ENCODE measurements at places on chromosomes 5 and 9.

DNA sequence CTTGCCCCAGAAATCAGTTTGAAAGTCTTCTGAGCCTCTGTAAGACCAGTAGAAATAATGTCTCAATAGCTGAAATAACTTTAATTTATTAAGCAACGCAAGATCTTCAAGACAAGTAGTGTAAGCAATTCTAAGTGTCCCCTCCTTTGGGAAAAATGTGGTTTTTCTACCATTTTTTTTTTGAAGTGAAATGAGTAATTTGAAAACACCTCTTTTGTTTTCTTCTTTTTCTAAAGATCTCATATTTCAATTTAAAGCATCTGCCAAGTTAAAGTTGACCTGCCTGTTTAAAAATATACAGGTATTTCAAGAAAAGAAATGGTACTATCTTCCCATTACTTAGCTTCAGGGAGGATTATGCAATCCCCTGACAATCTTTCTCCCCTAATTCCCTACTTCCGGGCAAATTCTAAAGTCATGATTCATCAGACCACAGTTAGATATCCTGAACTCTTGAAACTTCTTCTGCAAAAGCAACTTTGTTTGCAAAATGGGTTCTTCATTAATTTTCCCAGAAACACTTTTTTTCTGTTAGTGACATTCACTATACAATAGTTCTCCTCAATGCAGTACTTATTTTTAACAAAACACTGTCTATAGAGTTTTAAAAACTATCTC is 7.8 kb upstream of the ANXA1 start:
- peaks cover 47% of the 10 kb centered on the region for H3K4me1 ChIP-seq
- H3K27ac ChIP-seq: peak overlapping the region; percentile 70
- no peaks in the 10 kb centered on the region for H3K27me3 ChIP-seq
- no peaks in the 10 kb centered on the region for H3K36me3 ChIP-seq

DNA sequence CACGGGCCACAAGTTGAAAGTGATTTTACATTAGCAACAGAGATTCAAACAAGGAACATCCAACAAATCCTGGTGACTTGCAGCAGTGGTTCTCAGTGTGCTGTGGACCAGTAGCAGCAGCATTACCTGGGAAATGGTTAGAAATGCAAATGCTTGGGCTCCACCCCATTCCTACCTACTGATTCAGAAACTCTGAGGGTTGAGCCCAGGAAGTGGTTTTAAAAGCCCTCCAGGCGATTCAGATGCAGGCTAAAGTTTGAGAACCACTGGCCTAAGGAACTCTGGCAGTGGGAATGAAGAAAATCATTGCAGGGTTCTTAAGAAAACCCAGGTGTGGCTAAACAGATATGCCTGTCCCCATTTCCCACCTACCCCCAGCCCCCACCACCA is 398.8 kb downstream of the ENC1 start:
- H3K27me3 ChIP-seq: no peaks in the 10 kb centered on the region
- no peak overlapping the region for H3K4me3 ChIP-seq
- DNase-seq: no peak
- no peaks in the 10 kb centered on the region for H3K36me3 ChIP-seq
- no peak overlapping the region for H3K27ac ChIP-seq

- no peak for DNase-seq
- H3K27me3 ChIP-seq: no peaks in the 10 kb centered on the region
- no peaks in the 10 kb centered on the region for H3K36me3 ChIP-seq
- H3K4me1 ChIP-seq: no peaks in the 10 kb centered on the region
These were observed 32.5 kb downstream of the JAKMIP2 start for GRCh38 chr5:147750065-147750464.

- no peak overlapping the region for H3K27ac ChIP-seq
- H3K4me1 ChIP-seq: no peaks in the 10 kb centered on the region
- DNase-seq: no peak
- H3K27me3 ChIP-seq: no peaks in the 10 kb centered on the region
- H3K36me3 ChIP-seq: no peaks in the 10 kb centered on the region
These were observed 12.4 kb downstream of the DNAJB5 start for GRCh38 chr9:35001803-35002502.

- no peak overlapping the region for H3K4me3 ChIP-seq
- no peaks in the 10 kb centered on the region for H3K27me3 ChIP-seq
- peak; percentile 27 for DNase-seq
These were observed 818.2 kb downstream of the TLR4 start for GRCh38 chr9:118522093-118523028.

GRCh38 chr9:21556581-21557427 is 74.7 kb upstream of the IFNE start:
- no peak overlapping the region for H3K4me3 ChIP-seq
- no peaks in the 10 kb centered on the region for H3K36me3 ChIP-seq
- H3K27ac ChIP-seq: no peak overlapping the region
- DNase-seq: no peak

- no peaks in the 10 kb centered on the region for H3K4me1 ChIP-seq
These were observed 136.3 kb upstream of the BASP1 start for GRCh38 chr5:17081142-17081541.

- no peak overlapping the region for H3K4me3 ChIP-seq
- H3K27ac ChIP-seq: no peak overlapping the region
- no peaks in the 10 kb centered on the region for H3K27me3 ChIP-seq
- H3K36me3 ChIP-seq: no peaks in the 10 kb centered on the region
These were observed 132.0 kb upstream of the GRIA1 start for GRCh38 chr5:153358315-153358976.

DNA sequence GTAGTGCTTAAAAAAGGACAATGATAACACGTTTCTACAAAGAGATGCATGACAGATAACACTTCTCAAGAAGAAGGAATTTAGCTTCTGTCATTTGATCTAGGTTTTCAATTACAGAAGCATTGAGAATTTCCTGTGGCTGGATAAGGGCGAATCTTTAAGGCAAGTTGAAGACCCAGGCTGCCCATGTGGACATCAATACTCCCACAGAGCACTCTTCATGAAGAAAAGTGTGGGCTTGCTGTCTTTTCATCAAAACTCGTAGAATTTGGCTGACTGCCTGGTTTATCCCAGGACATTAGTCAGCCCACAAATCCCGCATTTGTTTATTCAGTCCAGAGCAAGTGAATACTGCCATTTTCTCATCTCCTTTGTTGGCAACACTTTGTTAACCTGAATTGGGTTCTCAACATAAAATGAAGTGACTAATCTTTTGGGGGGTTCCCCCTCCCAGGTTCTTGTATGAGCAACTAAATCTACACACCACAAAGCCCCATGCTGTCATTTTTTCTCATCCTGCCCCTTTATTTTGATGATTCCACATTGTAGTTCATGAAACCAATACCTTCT is 43.4 kb upstream of the CDKN2B start:
- DNase-seq: no peak
- no peak overlapping the region for H3K4me3 ChIP-seq
- H3K36me3 ChIP-seq: peaks cover 72% of the 10 kb centered on the region
- H3K27ac ChIP-seq: peak overlapping the region; percentile 7
- peaks cover 26% of the 10 kb centered on the region for H3K4me1 ChIP-seq

- no peaks in the 10 kb centered on the region for H3K36me3 ChIP-seq
- H3K4me1 ChIP-seq: no peaks in the 10 kb centered on the region
- H3K27me3 ChIP-seq: no peaks in the 10 kb centered on the region
- DNase-seq: no peak
- no peak overlapping the region for H3K4me3 ChIP-seq
These were observed 76.2 kb downstream of the SH3TC2 start for GRCh38 chr5:148986636-148987035.

GRCh38 chr5:124310453-124310852 is 436.0 kb downstream of the ZNF608 start:
- no peak overlapping the region for H3K4me3 ChIP-seq
- peak overlapping the region; percentile 5 for H3K27ac ChIP-seq
- no peak for DNase-seq
- H3K27me3 ChIP-seq: no peaks in the 10 kb centered on the region
- no peaks in the 10 kb centered on the region for H3K36me3 ChIP-seq

DNA sequence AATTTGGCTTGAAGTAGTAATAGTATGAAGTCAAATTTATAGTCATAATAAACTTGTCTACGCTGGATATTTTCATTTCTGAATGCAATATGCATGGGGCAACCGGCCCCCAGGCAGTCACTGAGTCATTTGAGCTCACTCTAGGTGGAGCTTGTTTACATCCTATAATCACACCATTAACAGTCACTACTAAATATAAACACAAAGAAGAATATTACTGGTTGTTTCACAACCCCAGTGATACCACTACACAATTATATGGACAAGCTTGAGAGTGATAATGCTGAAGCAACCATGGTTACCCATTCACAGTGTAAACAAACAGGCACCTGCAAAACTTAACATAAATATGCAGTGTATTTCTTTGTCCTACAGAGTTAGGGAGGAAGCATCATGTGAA is 68.7 kb downstream of the MARCHF3 start:
- DNase-seq: no peak
- H3K4me3 ChIP-seq: no peak overlapping the region

GRCh38 chr5:14357441-14357840 is 214.3 kb downstream of the TRIO start:
- no peaks in the 10 kb centered on the region for H3K27me3 ChIP-seq
- no peak overlapping the region for H3K27ac ChIP-seq
- no peak overlapping the region for H3K4me3 ChIP-seq
- H3K36me3 ChIP-seq: no peaks in the 10 kb centered on the region
- no peak for DNase-seq
- H3K4me1 ChIP-seq: no peaks in the 10 kb centered on the region

GRCh38 chr9:125959951-125960619 is 212.9 kb downstream of the PBX3 start:
- H3K27me3 ChIP-seq: no peaks in the 10 kb centered on the region
- no peak overlapping the region for H3K27ac ChIP-seq
- H3K4me1 ChIP-seq: no peaks in the 10 kb centered on the region
- no peak for DNase-seq
- H3K4me3 ChIP-seq: no peak overlapping the region
- peaks cover 30% of the 10 kb centered on the region for H3K36me3 ChIP-seq

GRCh38 chr9:115127191-115127817 is 9.3 kb upstream of the TNC start:
- no peak overlapping the region for H3K27ac ChIP-seq
- no peak for DNase-seq
- H3K4me3 ChIP-seq: no peak overlapping the region
- H3K4me1 ChIP-seq: no peaks in the 10 kb centered on the region

- peaks cover 13% of the 10 kb centered on the region for H3K4me1 ChIP-seq
- H3K36me3 ChIP-seq: no peaks in the 10 kb centered on the region
- H3K4me3 ChIP-seq: peak overlapping the region; percentile 45
- peak; percentile 12 for DNase-seq
- peak overlapping the region; percentile 77 for H3K27ac ChIP-seq
- no peaks in the 10 kb centered on the region for H3K27me3 ChIP-seq
These were observed 240.6 kb downstream of the EFNA5 start for GRCh38 chr5:107430071-107430625.

GRCh38 chr5:30932273-30933017 is 261.0 kb upstream of the CDH6 start:
- DNase-seq: no peak

DNA sequence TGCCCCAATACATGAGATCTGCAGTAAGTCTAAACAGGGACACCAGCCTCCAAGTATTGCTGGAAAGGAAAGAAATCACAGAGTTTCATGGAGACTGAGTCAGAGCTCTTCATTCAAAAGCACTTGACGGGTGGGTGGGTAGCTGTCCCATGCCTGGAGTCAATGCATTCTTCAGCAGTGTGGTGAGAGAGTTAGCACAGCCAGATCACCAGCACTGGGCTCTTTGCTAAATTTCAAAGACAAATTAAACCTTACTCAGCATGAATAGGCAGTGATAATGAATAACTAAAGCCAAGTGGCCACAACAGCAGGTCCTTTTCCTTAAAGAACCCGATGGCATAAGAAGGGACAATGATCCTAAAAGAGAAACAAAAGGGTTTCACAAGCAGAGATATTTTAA is 192.4 kb downstream of the ACTL7B start:
- H3K27me3 ChIP-seq: no peaks in the 10 kb centered on the region
- H3K4me3 ChIP-seq: no peak overlapping the region
- H3K36me3 ChIP-seq: no peaks in the 10 kb centered on the region
- DNase-seq: no peak
- H3K4me1 ChIP-seq: no peaks in the 10 kb centered on the region

- no peaks in the 10 kb centered on the region for H3K27me3 ChIP-seq
- H3K27ac ChIP-seq: no peak overlapping the region
- no peak overlapping the region for H3K4me3 ChIP-seq
- H3K36me3 ChIP-seq: peaks cover 96% of the 10 kb centered on the region
These were observed 34.8 kb upstream of the PRDM12 start for GRCh38 chr9:130629443-130630070.

DNA sequence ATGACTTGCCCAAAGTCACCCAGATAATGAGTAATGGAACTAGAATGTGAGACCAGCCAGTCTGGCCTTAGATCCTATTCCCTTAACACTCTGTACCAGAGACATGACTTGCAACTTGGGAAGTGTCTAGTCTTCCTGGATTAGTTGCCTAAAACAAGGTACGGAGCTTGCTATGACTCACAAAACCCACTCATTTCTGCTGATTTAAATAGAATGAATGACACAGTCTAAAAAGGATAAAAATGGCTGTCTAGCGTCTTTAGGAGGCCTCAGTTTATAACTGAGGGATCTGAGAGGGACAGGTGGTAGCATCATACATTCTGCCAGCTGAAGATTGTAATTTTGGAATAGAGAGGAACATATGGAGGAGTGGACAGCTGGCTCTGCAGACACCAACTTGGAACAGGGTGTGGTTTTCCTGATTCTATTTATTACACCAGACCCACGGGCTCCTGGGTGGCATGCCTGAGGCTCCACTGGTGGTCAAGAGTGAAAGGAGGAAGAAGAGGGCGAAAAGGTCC is 62.7 kb downstream of the ABLIM3 start:
- DNase-seq: no peak
- no peaks in the 10 kb centered on the region for H3K27me3 ChIP-seq
- H3K27ac ChIP-seq: no peak overlapping the region
- H3K36me3 ChIP-seq: no peaks in the 10 kb centered on the region

GRCh38 chr5:60470881-60471280 is 229.1 kb downstream of the DEPDC1B start:
- no peaks in the 10 kb centered on the region for H3K4me1 ChIP-seq
- no peak for DNase-seq
- no peak overlapping the region for H3K4me3 ChIP-seq

DNA sequence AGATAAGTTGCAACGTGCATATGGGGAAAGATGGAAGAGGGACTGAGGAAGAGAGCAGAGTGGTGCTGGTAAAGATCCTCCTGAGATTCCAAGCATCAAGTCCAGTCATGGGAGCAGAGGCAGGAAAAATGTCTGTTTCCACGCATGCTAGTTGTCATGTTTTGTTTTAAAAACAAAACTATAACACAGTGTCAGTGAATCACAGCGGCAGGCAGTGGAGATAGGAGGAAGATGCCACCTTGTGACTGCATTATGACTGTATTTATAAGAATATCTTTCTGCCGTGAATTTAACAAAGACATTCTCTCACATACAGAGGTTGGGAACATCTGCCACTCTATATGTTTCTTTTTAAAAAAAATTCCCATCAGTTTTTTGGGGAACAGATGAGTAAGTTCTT is 3.7 kb upstream of the SVEP1 start:
- H3K27me3 ChIP-seq: no peaks in the 10 kb centered on the region
- DNase-seq: no peak
- no peaks in the 10 kb centered on the region for H3K4me1 ChIP-seq
- H3K4me3 ChIP-seq: no peak overlapping the region
- H3K36me3 ChIP-seq: no peaks in the 10 kb centered on the region

- H3K27me3 ChIP-seq: no peaks in the 10 kb centered on the region
- no peaks in the 10 kb centered on the region for H3K36me3 ChIP-seq
- no peaks in the 10 kb centered on the region for H3K4me1 ChIP-seq
- H3K4me3 ChIP-seq: no peak overlapping the region
- no peak for DNase-seq
These were observed 355.3 kb downstream of the NFIB start for GRCh38 chr9:13958672-13959071.
